Stimulated activated CD4-positive, alpha-beta T cell treated with anti-CD3 and anti-CD28 coated beads, Interleukin-12 subunit alpha, Interleukin-12 subunit beta, amount 100 ng/mL, for 48 hours (primary cell): ENCODE measurements at places on chromosomes 16 and 17.

DNA sequence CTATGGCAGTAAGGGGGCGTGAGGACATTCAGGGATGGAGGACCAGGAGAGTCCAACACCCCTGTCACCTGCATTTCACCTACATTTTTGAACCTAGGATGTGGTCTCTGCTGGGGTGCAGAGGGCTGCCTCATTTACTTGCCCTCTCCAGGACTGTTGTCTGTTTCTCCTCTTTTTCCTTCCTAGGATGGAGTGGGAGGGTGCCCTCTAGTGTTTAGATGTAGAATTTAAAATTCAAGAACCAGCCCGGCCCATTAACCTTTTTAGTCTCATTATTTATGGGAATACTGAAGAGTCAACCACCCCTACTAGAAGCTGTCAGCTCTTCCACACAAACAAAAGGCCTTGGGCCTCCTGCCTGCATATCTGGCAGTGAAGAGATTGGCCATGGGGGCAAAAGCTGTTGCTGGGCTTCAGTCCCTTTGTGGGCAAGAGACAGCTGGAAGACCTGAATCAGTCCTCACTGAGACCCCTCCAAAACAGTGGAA is 2.5 kb upstream of the STARD3 start:
- DNase-seq: no peak

DNA sequence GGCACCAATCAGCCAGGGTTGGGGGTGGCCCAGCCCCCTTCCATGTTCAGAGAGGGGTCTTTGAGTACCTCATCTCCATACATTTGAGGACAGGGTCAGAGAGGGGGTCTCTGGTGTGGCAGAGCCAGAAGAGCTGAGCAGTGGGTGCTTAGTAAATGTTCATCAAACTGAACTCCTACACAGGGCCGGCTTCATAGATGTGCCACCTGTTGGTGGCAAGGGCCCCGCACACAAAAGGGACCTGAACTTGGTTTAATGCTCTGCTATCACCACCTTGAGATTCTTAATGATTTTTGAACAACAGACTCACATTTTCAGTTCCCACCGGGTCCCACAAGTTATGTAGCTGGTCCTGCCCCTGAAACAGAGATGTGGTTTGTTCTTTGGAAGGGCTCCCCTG is 9.0 kb upstream of the C1QL1 start:
- DNase-seq: no peak

DNA sequence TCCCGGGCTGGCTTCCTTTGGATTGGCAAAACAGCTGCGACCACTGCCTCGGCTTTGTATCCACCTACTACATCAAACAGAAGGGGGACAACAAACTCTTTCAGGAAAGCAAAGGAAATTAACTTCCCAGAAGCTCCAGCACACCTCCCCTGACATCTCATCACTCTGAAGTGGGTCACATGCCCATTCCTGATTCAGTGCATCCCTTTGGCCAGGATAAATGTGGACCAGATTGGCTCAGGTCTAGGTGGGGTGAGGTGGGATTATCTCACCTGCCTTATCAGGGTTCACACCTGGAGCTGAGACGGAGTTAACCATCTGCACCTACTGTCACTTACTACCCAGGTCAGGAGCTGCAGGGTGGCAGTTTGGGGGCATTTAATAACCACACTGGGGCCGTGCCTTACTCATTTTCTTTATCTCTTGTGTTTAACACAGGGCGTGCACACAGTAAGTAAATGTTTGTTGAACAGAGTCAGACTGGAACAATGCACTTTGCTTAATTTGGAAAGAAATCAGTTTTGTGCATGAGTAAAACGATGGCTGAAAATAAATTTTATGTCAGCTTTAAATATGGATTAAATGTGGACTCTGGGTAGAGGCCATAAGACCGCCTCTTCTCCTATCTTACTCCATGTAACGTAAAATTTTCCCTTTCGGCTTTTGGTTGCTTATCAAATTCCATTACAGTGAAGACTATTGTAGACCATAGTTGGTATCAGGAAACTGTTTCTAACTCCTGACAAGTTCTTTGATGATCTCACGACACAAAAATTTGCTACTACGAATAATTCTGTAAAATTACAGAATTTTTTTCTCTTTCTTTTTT is 36.0 kb downstream of the IQCK start:
- DNase-seq: no peak

DNA sequence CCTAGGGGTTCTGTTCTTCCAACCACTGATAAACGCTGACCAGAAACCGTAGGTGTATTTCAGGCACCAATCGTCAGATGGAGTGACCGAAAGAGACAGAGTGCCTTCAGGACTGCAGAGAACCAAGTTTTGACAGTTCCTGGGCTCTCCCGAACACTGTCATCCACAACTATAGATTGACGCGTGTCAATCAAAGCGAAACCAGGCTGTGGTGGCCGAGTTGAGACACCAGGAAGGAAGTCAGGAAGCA is 11.9 kb upstream of the AURKB start:
- peak; percentile 66 for DNase-seq

GRCh38 chr17:11628374-11628773 is 30.1 kb downstream of the DNAH9 start:
- no peak for DNase-seq

- DNase-seq: peak; percentile 36
These were observed 611.3 kb upstream of the SALL1 start for GRCh38 chr16:51762081-51762996.

DNA sequence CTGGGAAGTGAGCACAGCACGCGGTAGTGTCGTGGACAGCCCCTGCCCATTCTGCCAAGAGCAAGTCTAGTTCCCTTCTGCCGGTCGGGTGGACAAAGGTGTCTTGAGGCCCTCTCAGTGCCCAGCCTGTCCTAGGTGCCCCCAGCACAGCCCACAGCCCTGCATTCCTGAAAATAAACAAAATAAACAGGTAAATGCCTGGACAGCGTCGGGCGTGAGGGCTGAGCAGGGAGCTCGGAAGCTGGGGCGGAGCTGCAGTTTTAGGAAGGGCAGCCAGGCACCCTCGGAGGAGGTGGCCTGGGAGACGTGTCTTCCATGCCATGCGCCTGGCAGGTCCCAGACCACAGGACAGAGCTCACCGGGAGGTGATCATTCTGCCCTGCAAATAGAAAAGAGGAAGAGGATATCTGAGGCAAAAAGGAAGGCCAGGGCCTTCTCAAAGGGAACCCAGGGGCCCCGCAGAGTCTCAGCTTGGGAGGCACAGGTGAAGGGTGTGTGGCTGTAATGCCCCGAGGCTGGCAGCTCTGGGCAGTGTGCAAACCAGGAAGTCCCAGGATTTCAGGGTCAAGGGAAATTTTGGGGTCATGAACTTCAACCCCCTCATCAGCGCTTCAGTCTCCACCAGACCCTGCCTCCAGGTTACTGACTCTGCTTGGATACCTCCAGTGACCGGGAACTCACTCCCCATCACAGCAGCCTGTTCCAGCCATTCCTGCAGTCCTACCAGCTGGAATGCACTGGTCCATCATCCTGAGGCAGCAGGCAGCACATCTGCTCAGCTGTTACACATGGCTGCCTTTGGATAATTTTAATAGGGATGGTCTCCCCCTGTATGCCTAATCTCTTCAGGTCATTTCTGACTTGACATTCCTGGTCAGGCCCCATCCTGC is 1.7 kb downstream of the ZNF469 start:
- no peak for DNase-seq

DNA sequence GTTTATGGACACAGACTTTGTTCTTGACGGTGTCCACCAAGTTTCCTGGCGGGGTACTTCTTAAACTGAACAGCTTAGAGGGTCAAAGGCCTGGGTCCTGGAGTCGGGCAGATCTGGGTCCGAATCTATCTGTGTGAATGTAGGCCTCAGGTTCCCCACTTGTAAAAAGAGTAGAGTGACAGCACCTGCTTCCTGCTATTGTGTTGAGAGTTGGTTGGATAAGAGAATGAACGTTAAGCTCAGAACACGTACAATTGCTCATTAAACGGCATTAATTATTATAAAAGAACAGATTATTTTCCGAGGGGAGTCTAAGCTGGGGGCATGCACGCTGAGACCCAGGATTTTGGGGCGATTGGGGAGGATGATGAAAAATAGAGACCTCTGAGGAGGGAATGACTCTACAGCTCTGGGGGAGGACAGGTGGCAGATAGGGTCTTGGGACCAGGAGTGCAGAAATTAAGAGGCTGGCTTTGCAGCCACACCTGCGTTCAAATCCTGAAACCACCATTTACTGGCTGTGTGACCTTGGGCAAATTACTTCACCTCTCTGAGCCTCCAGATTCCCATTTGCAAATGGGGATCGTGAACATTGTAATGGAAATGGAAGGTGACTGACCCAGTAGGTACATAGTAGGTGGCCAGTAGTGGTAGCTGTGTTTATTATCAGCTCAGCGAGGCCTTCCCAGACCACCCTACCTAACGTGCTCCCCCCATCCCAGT is 862 bp downstream of the CLEC16A start:
- DNase-seq: no peak

DNA sequence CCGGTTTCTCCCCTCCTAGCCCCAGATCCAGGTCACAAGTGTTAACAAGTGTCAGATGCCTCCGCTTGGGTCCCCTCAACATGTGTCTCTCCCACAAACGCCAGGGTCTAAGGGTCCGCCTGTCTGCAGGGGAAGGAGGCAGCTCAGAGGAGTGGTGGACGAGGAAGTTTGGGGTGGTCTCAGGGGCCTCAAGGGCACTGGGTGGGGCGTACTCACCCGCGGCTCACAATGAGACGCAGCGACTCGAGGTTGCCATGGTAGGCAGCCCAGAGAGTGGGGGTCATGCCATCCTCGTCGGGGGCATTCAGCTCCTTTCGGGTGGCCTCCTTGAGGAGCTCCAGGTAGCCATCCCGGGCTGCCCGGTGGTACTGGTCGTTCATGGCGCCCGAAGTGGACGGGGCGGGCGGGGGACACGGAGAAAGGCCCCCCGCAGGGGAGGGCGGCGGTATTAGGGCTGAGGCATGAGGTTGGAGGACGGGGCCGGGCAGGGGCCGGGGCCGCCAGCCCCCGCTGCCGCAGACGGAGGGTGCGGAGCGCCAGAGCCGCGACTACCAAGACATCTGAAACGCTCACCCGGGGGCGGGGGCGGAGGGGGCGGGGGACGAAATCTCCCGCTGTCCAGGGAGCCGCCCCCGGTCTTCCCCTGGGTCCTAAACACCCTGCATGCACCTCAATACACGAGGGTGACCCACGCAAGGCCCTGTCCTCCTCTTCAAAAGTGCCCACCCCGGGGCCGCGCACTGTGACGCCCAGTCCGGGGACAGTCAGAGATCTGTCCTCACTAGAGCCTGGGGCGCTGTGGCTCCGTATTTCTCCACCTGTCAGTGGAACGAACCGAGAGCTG is at the start of gene USH1G:
Gene USH1G, minus strand, starts transcription at position 562 of the 844 bp plus-strand sequence. Its CDS starts 182 bp downstream, at position 380.
- DNase-seq: no peak

GRCh38 chr17:2814481-2815341 is 18.5 kb downstream of the RAP1GAP2 start:
- DNase-seq: peak; percentile 76

DNA sequence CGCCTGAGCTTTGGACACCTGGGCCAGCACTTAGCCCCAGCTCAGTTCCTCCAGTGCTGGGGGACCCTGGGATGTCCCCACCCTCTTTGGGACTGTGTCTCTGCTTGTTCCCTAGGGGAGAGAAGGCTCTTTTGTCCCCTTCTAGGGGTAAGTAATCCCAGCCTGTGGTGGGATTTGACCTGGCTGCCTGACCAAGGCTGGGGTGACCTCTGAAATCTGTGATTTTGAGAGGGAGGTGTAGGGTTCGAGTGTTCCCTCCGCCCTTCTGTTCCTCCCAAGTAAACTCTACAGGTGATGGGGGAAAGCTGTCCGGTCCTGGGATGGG is 593 bp downstream of the TMEM92 start:
- no peak for DNase-seq

GRCh38 chr17:71486261-71486660 is 634.6 kb upstream of the SOX9 start:
- DNase-seq: no peak

GRCh38 chr16:69482410-69482991 is 58.1 kb downstream of the CYB5B start:
- no peak for DNase-seq

GRCh38 chr16:23679274-23679985 is 741 bp downstream of the PLK1 start:
- DNase-seq: no peak

GRCh38 chr17:50903604-50904517 is 37.7 kb upstream of the TOB1 start:
- peak; percentile 22 for DNase-seq

GRCh38 chr16:15888072-15888976 is at the start of gene CEP20:
Gene CEP20, minus strand, starts transcription at chr16:15888603. Its CDS starts 18 bp downstream, at chr16:15888585.
- peak; percentile 100 for DNase-seq
